ENCODE measurements at places on chromosomes 4 and X.

GRCh38 chr4:44861756-44862155 is 135.4 kb upstream of the GNPDA2 start:
- DNase-seq = no peak

DNA sequence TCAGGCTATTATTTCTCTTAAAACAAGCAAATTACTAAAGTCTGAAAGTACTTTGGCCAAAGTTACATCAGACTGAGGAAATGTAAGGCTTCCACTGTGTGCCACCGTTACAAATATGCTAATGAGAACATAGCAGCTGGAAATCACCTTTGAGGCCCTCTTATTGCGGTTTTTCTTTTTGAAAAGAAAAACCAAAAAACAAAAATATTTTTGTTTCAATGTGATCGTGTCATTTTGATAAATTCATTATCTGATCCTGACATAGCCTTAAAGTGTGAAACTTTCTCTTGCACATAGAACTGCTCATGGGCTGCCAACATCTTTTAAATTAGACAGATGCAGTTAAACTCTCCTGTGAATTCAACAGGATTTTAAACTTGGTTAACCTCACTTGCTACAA is 2.8 kb upstream of the TIFA start:
- DNase-seq = no peak

- no peak for DNase-seq
Measured at GRCh38 chr4:165190591-165191347, 16.6 kb upstream of the KLHL2 start.

DNA sequence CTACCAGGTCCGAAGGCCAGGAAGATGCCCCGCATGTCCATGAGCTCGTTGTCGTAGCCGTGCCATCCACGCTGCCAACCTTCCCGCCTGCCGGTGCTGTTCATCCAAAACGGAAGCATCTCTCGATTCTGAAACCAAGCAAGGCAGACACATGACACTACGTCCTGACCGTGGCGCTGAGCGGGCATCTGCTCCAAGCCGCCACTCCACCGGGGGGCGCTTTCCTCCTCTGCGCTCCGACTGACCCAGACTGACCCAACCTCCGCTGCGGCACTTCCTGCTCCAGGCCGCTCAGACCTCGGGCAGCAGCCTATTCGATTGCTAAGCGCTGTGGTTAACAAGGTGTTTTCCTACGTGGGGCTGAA is 120.5 kb downstream of the ENPP6 start:
- no peak for DNase-seq

GRCh38 chr4:186563761-186564160 is 8.4 kb upstream of the MTNR1A start:
- DNase-seq = no peak

GRCh38 chr4:792626-793092 is 33.3 kb downstream of the CPLX1 start:
- no peak for DNase-seq

DNA sequence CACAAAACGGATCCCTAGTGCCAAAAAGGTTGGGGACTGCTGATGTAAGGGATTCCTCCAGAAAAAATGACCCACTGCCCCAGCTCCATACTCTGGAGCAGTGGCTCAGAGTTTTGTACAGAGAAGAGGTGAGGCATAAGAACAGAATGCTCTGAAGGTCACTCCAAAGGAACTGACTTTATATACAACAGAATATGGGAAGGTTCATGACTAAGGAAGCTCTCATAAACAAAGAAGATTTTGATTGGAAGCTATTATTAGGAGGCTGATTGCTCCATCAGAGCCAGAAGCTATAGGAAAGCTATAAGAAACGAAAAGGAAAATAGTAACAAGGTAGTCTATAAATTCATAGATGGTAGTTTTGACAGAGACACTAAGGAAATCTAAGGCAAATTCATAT is 203.1 kb downstream of the SLC7A11 start:
- DNase-seq = no peak

DNA sequence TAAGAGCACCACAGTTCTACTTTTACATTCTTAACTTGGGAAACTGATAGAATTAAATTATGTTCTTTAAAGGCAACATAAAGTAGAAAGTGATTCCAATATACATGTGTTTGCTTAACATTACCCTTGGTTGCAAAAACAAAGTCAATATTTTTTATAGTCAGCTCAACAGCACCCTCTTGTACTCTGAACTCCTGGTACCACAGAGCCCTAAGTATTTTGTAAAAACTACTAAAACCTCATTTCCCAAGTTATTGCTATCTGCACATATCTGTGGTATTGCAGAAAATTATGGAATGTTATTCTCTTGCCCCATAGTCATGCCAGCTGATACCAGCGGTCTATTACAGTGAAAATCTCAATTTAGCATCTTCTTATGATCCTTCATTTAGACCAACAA is 2.9 kb downstream of the KIF4A start:
- no peak for DNase-seq

GRCh38 chrX:37509349-37509748 is 62.1 kb upstream of the LANCL3 start:
- no peak for DNase-seq

DNA sequence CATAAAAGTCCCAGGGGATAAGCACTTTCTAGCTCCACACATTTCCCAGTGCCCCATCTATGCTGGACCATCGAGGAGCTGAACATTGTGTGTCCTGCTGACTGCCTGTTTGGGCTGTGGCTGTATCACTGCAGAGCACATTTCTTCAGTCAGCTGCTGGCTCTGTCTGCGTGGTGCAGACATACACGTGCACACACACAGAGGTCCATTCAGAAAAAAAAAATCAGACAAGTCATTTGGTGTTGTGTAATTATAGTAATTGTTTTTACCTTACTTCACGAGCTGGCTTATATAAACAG is 1.1 kb upstream of the PDLIM3 start:
- DNase-seq = no peak

GRCh38 chr4:153374442-153374841 is 30.0 kb downstream of the MND1 start:
- no peak for DNase-seq

DNA sequence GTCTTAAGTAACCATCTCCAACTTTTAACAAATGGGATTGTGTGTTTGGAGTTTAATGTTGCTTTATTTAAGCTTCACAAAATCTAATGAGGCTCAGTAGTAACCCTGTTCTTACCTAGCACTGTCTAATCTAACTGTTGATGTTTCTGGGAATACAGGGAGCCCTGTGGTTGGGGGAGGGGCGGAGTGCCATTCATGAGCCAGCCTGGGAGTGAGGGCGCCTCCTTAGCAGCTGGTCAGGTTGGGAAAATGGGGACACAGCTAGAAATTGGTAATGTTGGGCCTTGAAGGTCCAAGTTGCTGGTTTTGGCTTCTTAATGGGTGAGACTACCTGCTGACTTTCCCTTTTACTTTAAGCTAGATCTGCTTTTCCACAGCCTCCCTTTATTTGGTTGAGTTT is 22.9 kb upstream of the TADA2B start:
- DNase-seq = no peak

DNA sequence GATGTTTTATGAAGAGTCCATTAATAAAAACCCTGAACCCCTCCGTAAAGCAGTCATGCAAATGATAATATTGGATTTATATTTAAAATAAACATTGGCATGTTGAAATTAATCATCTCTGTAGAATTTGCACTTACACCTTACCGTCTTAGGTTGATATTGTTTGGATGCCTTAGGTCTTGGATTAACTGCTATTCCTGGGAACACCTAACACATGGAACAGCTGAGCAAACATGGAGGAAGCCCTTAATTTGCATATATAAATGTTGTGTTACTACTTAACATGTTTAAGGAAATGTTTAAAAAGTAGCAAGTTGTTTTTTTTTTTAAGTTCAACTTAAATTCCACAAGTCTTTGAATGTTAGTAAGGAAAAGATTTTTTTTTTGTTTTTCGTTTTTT is 62.5 kb downstream of the NSD2 start:
- no peak for DNase-seq

GRCh38 chr4:54016504-54016903 is 47.9 kb downstream of the CHIC2 start:
- no peak for DNase-seq

DNA sequence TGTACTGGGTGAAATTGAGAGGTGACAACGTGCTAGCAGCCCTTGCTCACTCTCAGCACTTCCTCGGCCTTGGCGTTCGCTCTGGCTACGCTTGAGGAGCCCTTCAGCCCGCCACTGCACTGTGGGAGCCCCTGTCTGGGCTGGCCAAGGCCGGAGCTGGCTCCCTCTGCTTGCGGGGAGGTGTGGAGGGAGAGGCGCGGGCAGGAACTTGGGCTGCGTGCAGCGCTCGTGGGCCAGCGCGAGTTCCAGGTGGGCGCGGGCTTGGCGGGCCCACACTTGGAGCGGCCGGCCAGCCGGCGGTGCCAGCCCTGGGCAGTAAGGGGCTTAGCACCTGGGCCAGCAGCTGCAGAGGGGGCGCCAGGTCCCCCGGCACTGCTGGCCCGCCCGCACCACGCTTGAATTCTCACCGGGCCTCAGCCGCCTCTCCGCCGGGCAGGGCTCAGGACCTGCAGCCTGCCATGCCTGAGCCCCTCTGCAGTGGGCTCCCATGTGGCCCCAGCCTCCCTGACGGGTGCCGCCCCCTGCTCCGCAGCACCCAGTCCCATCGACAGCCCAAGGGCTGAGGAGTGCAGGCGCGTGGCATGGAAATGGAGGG is 249.5 kb upstream of the ETNPPL start:
- no peak for DNase-seq

GRCh38 chr4:24858026-24858425 is 54.8 kb downstream of the CCDC149 start:
- no peak for DNase-seq

- peak; percentile 44 for DNase-seq
Measured at GRCh38 chr4:113574636-113575103, 186.9 kb downstream of the CAMK2D start.

- DNase-seq = peak; percentile 25
Measured at GRCh38 chr4:53702334-53703266, 111.3 kb upstream of the LNX1 start.

DNA sequence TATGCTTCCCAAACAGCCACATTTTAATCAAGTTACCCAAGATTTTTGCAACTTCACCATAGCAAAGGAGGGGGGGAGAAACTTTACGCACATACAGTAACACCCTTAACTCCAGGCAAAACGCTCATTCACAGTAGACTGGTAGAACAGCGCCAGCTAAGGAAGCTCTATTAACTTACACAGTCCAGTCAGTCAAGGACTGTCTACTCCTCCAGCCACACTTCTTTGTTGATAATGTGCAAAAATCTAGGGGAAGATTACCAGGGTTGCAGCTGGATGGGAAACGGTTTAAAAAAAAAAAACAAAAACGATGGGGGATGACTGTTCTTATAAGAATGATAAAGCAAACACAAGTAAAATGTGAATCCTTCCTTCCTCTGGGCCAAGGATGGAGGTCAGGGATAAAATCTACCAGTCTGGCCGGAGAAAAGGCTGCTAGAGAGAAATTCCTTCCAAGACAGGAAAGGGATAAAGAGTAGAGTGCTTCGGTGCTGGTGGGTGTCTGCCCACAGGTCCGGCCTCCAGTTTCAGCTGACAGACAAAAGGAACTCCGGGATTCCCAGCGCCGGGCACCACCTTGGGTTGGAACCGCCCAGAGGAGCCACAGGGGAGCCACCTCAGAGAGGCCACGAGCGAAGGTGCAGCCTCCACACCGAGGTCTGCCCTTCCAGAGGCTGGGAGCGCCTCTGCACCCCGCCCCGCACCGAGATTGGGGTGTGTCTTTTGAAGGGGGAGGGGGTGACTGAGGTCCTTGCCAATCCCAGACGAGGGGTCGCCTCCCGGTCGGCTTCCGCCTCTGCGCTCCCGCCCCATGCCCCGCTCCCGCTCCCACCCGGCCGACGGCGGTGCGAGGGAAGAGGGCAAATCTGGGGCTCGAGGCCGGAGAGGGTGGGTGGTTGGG is 811 bp downstream of the ANKRD50 start:
- peak; percentile 46 for DNase-seq

- no peak for DNase-seq
Measured at GRCh38 chr4:40621592-40622512, 7.8 kb downstream of the RBM47 start.

- DNase-seq = no peak
Measured at GRCh38 chr4:106369456-106370060, 980 bp upstream of the GIMD1 start.

GRCh38 chr4:123398853-123399626 is 2.4 kb downstream of the SPRY1 start:
- DNase-seq = peak; percentile 14

DNA sequence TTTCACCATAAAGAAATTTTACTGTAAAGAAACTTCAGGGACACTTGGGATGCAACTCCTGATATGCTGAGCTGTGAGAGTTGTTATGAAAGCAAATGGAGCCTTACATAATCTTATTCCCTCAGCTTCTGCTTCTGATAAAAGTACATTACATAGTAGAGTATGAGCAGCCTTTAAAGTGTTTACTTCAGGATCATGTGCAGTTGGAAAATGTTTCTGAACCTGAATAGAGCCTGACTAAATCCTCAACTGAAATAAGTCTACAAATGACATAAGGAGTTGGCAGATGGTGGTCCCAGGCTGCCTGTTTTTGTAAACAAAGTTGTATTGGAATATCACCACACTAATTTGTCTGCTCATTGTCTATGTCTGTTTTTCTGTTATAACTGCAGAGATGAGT is 19.3 kb downstream of the RASSF6 start:
- peak; percentile 9 for DNase-seq

DNA sequence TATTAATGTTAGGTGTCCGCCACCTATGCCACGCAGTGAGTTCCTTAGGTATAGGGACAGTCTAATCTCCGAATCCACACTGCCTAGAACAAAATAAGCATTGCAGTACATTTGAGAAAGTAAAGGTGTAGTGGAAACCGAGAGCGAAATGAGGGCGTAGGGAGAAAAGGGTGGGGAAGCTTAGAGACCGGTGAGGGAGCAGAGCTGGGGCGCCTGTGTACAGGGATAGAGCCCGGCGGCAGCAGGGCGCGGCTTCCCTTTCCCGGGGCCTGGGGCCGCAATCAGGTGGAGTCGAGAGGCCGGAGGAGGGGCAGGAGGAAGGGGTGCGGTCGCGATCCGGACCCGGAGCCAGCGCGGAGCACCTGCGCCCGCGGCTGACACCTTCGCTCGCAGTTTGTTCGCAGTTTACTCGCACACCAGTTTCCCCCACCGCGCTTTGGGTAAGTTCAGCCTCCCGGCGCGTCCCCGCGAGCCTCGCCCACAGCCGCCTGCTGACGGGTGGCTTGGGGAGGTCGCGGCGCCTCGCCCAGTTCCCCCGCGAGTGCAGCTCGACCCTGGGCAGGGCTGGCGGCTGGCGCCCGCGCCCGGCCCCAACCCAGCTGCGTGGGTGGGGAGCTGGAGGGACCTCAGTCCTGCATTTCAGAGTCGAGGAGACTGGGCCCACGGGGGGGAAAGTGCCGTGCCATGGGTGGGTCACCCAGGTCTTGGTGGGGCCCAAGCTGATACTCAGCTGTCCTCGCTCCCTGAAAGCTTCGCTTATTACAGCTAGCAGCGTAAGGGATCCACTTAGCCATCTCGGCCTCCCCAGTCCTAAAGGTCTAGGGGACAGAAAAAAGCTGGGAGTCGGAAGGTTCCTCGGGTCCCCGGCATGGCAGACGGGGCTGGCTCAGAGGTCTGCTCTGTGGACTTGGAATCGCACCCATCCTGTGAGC is at the start of gene ANXA3:
Gene ANXA3, plus strand, starts transcription at position 351 of the 932 bp plus-strand sequence. CDS start 2,704 bp downstream, outside the sequence.
- DNase-seq = no peak

GRCh38 chrX:45240301-45240700 is 39.6 kb upstream of the DIPK2B start:
- no peak for DNase-seq

- no peak for DNase-seq
Measured at GRCh38 chrX:116499780-116500179, 37.0 kb upstream of the CT83 start.
